Neuronal stem cell (in vitro differentiated cells): ENCODE measurements at places on chromosomes 12 and 14.

DNA sequence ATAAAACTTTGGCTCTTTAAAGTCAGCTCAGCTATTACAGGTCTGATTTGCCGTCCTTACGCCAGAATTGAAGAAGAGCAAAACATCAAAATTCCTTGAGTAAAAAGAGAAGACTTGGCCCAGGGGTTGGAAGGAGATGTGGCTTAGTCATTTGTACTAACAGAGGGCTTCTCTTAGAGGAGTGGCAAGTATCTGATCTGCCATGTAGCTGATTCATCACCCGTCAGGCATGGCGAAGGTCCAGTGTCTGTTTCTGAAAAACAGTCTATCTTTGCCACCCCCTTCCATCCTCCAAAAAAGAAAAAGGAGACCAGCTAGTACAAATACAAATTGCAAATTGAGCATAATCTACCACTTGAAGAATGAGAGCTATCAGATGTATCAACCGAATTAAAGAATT is 91.9 kb downstream of the RAD52 start:
- no peak overlapping the region for H3K27ac ChIP-seq
- H3K4me1 ChIP-seq: no peaks in the 10 kb centered on the region
- H3K36me3 ChIP-seq: peaks cover 70% of the 10 kb centered on the region
- H3K27me3 ChIP-seq: no peaks in the 10 kb centered on the region

- peak overlapping the region; percentile 86 for H3K4me3 ChIP-seq
- H3K36me3 ChIP-seq: peaks cover 2% of the 10 kb centered on the region
- H3K27me3 ChIP-seq: no peaks in the 10 kb centered on the region
- peak; percentile 8 for DNase-seq
These were observed 1.0 kb upstream of the KDM2B start for GRCh38 chr12:121581686-121582429.

- no peak overlapping the region for H3K4me3 ChIP-seq
- no peak for DNase-seq
- no peaks in the 10 kb centered on the region for H3K36me3 ChIP-seq
- H3K4me1 ChIP-seq: peaks cover 5% of the 10 kb centered on the region
- H3K27me3 ChIP-seq: no peaks in the 10 kb centered on the region
These were observed 3.5 kb downstream of the PRPF40B start for GRCh38 chr12:49626836-49627235.

DNA sequence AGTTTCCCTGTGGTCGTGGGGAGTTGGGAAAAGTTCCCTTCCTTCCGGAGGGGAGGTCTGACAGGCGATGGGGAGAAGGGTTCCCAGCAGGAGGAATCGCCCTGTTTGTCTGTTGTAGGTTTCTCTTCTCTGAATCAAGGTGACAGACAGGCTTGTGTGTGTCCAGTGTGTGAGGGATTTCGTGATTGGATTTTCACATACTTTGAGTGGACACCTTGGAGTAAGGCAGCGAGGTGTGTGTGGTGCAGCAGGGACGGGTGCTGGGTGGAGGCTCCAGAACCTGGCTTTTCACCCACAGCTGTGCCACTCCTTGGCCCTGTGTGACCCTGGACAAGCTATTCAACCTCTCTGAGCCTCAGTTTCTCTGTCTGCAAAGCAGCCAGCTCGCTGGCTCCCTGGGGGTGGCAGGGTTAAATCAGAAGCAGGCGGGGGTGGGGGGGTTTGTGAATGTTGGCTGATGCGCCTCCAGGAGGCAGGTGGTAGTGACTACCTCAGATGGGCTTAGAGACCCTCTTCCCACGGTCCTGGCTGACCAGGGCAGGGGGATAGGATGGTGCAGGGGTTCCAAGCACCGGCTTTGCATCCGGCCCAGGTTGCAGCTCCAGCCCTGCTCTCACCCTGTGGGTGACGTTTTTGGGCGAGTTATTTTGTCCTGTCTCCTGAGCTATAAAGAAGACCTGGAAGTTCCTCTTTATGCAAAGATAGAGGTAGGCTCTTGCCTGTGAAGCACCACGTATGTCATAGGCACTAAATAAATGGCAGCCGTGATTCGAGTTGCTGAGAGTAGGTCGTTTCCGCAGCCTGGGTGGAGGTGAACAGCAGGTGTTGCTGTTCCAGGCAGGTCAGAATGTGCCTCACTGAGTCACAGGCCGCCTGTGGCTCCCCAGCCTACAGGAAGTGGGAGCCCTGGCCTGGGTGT is 679 bp downstream of the BDKRB2 start:
- no peak for DNase-seq
- H3K36me3 ChIP-seq: no peaks in the 10 kb centered on the region
- peaks cover 66% of the 10 kb centered on the region for H3K27me3 ChIP-seq
- H3K27ac ChIP-seq: no peak overlapping the region

DNA sequence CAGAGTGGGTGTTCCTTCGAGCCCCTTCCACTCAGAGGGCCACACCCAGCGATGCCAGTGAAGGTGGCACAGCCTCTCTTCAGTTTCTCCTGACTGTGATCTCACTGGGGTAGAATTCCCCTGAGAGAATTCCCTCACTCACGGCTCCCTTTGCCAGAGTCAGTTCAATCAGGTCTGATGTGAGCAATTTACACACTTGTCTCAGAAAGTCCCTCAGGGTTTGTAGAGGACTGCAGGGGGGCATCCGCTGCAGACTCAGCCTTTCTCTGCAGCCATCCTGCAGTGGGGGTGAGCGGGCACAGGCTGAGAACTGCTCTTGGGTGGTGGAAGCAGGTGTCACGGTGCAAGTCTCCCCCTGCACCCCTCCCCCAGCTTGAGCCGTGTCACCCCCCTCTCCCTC is 205.4 kb upstream of the PRMT8 start:
- peaks cover 6% of the 10 kb centered on the region for H3K4me1 ChIP-seq
- DNase-seq: no peak
- no peak overlapping the region for H3K27ac ChIP-seq
- no peaks in the 10 kb centered on the region for H3K27me3 ChIP-seq
- H3K4me3 ChIP-seq: no peak overlapping the region
- H3K36me3 ChIP-seq: no peaks in the 10 kb centered on the region

- H3K4me1 ChIP-seq: peaks cover 17% of the 10 kb centered on the region
- peak overlapping the region; percentile 75 for H3K4me3 ChIP-seq
- DNase-seq: peak; percentile 76
- H3K27ac ChIP-seq: no peak overlapping the region
- H3K27me3 ChIP-seq: peaks cover 28% of the 10 kb centered on the region
These were observed 3.5 kb upstream of the AAAS start for GRCh38 chr12:53324779-53325510.

- DNase-seq: no peak
- no peaks in the 10 kb centered on the region for H3K36me3 ChIP-seq
- no peak overlapping the region for H3K27ac ChIP-seq
- H3K27me3 ChIP-seq: no peaks in the 10 kb centered on the region
- no peak overlapping the region for H3K4me3 ChIP-seq
These were observed 105.1 kb downstream of the C12orf50 start for GRCh38 chr12:87924149-87924548.

GRCh38 chr12:3348055-3348454 is 142.9 kb upstream of the PRMT8 start:
- no peak overlapping the region for H3K4me3 ChIP-seq
- no peaks in the 10 kb centered on the region for H3K4me1 ChIP-seq
- no peaks in the 10 kb centered on the region for H3K27me3 ChIP-seq
- H3K36me3 ChIP-seq: no peaks in the 10 kb centered on the region
- no peak for DNase-seq
- H3K27ac ChIP-seq: no peak overlapping the region

GRCh38 chr14:50059763-50060616 is 56.4 kb downstream of the VCPKMT start:
- DNase-seq: no peak
- no peaks in the 10 kb centered on the region for H3K36me3 ChIP-seq
- H3K27me3 ChIP-seq: no peaks in the 10 kb centered on the region
- peaks cover 11% of the 10 kb centered on the region for H3K4me1 ChIP-seq

DNA sequence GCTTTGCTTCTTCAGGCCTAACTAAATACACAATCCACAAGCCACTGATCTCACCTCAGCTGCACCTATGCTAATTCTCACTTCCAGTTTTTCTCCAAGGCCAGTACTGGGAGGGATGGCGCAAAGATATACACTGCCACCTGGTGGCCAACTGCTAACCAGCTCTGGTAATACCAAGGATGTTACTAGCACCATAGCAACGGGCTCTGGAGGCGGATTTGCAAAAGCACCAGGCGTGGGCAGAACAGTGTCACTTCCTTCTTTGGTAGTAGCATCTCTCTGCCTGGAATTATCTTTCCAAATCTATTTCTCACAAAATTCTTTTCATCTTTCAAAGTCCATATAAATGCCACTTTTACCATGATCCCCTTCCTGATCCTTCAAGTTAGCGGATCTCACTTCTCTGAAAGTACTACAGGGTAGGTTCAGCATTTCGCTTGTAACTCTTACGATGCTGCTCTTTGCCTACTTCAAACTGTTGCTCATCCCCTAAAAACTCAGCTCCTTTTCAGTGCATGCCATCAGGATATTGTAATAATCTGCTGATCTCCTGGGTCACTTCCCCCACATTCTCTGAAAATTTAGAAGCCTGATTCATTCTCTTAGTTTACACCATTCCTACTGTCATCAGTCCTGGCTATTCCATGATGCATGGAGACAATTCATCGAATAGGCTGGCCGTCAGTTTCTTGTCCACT is 37.1 kb upstream of the FOXJ2 start:
- H3K27me3 ChIP-seq: no peaks in the 10 kb centered on the region
- H3K36me3 ChIP-seq: no peaks in the 10 kb centered on the region
- peak; percentile 49 for DNase-seq
- H3K27ac ChIP-seq: no peak overlapping the region

GRCh38 chr12:114749065-114749464 is 65.1 kb upstream of the TBX3 start:
- no peaks in the 10 kb centered on the region for H3K36me3 ChIP-seq
- DNase-seq: no peak
- H3K4me1 ChIP-seq: no peaks in the 10 kb centered on the region
- H3K27me3 ChIP-seq: peaks cover 2% of the 10 kb centered on the region
- H3K27ac ChIP-seq: no peak overlapping the region

DNA sequence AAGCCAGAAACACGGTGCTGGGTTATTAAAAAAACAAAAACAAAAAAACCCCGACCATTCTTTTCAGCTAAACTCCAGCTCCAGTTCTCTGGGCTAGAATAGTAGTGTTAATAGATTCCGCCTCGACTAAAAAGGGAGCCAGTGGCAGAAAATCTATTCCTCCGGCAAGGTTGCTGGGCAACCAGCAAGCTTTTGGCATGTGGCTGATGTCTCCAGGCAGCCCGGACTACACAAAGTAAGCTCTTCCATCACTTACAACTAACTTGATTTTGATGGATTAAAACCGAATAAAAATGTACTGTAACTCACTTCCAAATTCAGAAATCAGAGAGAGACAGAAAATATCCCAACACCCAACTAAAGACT is 126.4 kb upstream of the FOXN3 start:
- peaks cover 4% of the 10 kb centered on the region for H3K4me1 ChIP-seq
- H3K36me3 ChIP-seq: no peaks in the 10 kb centered on the region
- H3K27ac ChIP-seq: no peak overlapping the region
- DNase-seq: peak; percentile 21
- H3K4me3 ChIP-seq: no peak overlapping the region
- H3K27me3 ChIP-seq: no peaks in the 10 kb centered on the region

DNA sequence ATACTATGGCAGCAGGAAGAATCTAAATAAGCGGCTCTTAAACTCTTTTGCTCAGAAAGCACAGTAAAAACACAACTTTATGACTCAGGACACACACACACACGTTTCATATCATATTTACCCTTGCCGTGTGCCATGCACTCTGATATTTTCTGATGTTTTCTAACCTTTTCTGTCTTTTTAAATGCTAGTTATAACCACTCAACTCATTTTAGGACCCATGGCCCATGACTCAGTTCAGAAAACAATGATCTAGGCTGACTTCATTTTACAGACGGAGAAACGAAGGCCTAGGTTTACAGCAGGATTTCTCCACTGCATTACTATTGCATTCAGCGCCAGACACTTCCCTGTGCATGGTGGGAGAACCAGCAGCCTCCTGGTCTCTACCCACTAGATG is 9.1 kb downstream of the VWF start:
- H3K4me1 ChIP-seq: no peaks in the 10 kb centered on the region
- no peak overlapping the region for H3K27ac ChIP-seq
- peaks cover 26% of the 10 kb centered on the region for H3K27me3 ChIP-seq
- no peaks in the 10 kb centered on the region for H3K36me3 ChIP-seq
- no peak overlapping the region for H3K4me3 ChIP-seq
- no peak for DNase-seq

DNA sequence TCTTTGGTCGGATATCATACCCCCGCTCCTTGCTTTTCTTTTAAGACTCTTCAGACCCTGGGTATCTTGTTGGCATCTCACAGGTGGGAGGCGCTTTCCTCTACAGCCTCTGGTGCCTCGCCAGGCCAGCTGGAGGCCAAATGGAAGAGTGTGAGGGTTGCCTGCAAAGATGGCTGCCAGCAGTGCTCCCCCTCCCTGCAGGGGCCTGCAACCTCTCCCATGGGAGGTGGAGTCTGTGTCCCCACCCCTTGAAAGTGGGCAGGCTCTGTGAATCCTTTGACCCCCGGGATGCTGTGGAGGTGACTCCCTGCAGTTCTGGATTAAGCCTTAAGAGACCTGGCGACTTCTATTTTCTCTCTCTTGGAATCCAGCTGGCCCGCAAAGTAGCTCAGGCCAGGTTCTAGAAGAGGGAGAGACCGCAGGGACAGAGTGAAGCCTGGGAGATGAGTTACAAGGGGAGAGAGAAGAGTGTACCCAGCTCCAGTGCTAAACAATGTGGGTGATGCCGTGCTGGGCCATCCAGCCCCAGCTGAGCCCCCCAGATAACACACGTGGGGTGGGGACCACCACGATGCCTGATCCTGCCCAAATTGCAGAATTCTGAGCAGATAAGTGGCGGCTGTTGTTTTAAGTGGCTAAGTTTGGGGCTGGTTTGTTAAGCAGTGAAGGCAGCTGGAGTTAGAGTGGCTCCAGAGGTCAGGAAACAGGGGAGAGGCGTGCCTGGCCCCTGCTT is 37.9 kb upstream of the NCOR2 start:
- DNase-seq: no peak
- H3K4me3 ChIP-seq: no peak overlapping the region
- peaks cover 10% of the 10 kb centered on the region for H3K27me3 ChIP-seq
- H3K4me1 ChIP-seq: peaks cover 6% of the 10 kb centered on the region
- H3K36me3 ChIP-seq: no peaks in the 10 kb centered on the region

- no peaks in the 10 kb centered on the region for H3K36me3 ChIP-seq
- no peak for DNase-seq
- peaks cover 5% of the 10 kb centered on the region for H3K27me3 ChIP-seq
- H3K4me3 ChIP-seq: no peak overlapping the region
- H3K4me1 ChIP-seq: no peaks in the 10 kb centered on the region
- no peak overlapping the region for H3K27ac ChIP-seq
These were observed 323.5 kb downstream of the DAD1 start for GRCh38 chr14:22265319-22266141.

DNA sequence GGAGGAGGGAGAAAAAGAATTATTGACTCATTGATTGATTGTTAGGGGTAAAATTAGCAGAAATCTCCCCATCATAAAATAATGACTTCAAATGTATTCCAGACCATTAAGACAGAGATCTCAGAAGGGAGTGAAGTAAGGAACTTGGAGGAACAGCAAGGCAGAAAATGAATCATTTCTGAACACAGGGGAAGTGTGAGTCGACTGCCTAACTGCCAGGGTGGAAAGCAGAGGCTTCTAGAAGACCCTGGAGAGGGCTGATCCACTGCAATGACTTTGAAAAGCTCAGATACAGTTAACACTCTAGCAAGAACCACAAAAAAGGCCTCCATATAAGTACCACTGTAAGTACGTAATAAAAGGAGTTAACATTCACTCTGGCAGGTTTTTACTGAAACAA is 9.7 kb downstream of the GLTP start:
- DNase-seq: no peak
- H3K27me3 ChIP-seq: no peaks in the 10 kb centered on the region
- H3K4me1 ChIP-seq: peaks cover 5% of the 10 kb centered on the region
- peaks cover 6% of the 10 kb centered on the region for H3K36me3 ChIP-seq
- no peak overlapping the region for H3K4me3 ChIP-seq
